ENCODE measurements at places on chromosomes 1 and 21.

DNA sequence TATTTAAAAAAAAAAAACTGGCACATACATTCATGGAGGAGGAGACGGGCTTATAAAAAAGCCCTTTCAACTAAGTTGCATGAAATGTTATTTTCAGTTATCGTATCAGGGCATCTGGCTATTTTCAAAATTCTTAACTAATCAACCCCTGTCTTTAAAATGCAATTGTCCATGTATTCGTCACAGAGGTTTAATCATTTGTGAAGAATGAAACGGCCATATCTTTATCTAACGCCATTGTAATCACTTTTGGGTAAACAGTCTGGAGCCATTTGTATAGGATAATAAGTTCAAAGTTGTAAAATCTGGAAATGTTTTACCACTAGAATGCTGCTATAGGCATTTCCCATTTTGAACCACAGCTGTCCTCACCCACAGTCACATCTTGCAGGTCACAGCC is 30.4 kb downstream of the SLC30A10 start:
- DNase-seq: no peak

DNA sequence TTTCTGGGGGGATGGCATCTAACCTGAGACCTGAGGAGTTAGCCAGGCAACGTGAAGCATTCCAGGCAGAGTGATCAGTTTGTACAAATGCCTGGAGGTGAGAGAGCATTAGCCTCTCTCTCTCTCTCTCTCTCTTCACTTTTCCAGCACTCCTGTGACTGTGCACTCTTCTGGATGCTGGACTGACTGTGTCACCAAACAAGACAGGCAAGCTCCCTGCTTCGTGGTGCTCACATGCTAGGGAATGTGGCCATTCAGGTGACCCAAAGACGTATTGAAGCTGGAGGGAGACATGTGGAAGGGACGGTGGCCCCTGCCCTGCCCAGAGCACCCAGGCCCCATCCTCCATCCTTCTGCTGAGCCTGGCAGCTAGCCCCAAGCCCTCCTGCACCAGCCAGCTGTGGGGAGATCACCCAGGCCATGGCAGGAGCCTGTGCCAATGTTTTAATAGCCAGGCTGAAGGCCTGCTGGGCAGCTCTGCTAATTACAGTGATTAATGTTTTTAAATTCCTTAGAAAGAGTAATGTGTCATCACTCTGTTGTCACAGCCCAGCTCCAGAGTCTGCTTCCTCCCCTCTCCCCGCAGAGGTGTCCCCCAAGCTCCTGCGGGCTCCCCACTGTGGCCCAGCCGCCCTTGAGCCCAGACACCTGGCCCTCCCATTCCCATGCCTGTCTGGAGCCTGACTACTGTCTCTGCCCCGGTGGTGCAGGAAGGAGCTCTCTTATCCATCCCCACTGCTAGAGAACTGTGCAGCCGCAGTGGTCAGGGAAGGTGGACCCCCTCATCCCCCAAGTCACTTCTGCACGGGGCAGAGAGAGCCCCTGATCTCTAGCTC is 48.9 kb downstream of the UBIAD1 start:
- no peak for DNase-seq

DNA sequence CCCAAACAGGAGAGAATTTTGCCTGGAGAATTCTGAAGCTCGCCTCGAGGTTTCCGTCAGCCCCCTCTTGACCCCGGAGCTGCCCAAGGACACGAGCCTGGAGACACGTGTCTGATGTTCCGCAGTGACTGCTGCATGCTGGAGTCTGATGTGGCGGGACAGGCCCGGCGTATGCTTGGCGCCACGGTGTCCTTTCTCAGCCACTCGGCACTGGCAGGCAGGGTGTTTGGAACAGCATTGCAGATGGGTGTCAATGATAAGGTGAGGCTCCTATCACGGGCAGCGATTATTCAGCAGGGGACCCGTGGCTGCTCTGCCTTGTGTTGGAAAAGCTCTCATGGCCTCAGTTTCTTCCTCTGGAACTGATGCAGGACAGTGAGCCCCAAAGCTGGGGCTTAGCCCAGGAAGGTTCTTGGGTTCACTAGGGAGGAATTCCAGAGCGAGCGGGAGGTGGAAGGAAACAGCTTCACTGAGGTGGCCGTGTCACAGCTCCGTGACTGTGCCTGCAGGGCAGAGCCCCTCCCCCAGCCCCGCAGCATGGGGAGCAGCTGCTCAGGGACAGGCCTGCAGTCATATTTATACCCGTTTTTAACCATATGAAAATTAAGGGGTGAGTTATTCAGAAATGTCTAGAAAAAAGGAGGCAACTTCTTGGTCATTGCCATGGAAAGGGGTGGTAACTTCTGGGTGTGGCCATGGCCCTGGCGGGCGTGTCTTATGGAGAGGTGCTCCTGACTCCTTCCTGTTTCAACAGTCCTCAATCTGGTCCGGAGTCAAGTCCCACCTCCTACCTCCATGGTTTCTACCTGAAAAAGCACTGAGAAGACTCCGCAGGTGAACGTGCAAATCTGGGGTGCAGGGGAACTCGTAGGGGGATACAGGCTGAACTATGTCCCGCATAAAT is 123.4 kb downstream of the SIK1 start:
- DNase-seq: no peak

- no peak for DNase-seq
Observed at GRCh38 chr1:94514095-94514727, 27.3 kb downstream of the F3 start.

DNA sequence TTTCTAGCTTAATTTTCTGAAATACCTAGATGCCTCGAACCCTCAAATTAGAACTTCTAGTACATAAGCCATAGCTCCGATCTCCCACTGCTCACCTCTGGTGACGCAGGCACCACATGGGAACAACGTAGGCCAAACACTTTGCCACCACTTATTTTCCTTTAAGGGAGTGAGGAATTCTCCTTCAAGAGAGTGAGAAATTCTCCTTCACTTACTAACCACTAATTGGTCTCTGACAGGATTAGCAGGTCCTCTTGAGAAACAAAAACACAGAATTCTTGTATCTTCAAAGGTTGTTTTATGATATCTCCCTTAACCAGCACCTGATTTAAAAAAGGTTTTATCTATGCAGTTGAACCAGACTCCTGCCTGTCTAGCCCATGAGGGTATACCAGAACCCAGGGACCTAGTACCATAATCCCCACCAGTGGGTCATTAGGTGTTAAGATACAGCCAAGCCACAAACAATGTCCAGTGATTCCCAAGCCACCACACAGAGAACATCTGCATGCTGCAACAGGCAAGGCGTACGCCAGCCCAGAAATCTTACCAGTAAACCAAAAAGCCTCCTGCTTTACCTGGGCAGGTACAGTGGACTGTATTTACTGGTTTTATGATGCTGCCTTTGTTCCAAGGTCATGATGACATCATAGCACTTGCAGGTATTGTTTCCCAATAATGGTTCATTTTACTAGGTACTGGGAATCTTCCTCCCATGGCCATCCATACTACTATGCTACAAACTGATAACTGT is 20.3 kb upstream of the CXADR start:
- DNase-seq: no peak

- no peak for DNase-seq
Observed at GRCh38 chr1:17966341-17966740, 141.3 kb upstream of the IGSF21 start.

DNA sequence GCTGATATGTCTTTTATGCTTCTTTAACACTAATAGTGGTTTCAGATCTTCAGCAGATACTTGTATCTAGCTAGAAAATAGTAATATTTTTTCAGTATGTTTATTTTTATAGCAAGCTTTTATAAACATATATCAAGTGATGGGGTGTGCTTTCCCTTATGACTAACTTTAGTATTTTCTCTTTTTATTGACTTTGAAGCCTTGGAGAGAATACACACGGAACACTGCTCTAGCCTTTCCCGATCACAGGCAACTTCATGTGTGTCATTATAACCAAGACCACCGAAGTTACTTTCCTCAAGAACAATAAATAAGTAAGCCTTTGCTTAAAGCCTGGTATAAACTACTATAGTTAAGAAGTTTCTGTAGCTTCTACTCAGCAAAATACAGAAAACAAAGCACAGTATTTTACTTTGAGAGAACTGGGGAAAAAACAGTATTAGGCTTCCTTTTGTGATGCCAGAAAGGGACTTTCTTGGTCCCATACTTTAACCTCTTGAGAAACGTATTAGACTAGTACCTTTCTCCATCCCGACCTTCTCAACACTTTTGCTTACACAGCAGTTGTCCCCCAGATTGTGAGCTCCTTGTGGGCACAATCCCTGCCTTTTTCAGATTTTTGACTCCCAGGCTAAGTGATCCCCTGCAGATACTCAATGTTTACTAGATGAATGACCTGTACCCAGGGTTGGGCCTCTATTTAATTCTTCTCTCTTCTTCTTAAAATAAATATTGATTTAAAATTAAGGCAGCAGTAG is 3.3 kb downstream of the ADSS2 start:
- no peak for DNase-seq

GRCh38 chr21:46416551-46416950 is 42.1 kb upstream of the DIP2A start:
- no peak for DNase-seq

- DNase-seq: no peak
Observed at GRCh38 chr1:22075718-22076117, 23.2 kb downstream of the CDC42 start.

DNA sequence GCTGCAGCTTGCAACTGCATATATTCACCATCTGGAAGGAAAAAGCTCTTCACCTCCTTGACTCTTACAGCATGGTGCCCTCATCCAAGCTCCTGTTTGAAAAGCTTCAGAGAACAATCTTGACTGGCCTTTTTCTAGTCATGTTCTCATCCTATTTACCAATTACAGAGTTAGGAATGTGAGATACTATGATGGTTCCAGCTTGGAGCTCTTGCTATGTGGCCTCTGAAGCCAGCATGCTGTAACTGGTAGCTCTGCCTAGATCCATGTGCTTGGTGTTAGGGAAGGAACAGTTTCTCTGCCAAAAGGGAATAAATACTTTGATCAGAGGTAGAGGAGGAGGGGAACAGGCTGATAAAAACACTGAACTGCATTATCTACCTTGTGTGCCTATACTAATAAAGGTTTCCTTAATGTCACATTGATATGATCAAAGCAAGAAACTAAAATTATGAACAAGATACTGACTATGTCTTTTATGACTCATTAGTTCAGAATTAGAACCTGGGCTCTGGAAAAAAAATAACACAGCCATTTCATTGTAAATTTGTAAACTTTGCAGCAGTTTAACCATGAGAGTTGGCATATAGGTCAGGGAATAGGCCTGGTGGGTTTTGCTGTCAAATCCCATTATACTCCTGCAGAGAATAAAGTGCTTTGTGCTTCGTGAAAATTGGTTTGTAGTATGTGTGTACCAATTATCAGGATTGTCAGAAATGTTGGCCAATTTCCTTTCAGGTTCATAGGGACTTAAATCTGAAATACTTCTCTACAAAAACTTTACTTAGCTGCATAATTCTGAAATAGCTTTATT is 92.7 kb downstream of the LEPR start:
- no peak for DNase-seq

GRCh38 chr1:5644281-5645134 is 347.7 kb downstream of the NPHP4 start:
- DNase-seq: no peak

DNA sequence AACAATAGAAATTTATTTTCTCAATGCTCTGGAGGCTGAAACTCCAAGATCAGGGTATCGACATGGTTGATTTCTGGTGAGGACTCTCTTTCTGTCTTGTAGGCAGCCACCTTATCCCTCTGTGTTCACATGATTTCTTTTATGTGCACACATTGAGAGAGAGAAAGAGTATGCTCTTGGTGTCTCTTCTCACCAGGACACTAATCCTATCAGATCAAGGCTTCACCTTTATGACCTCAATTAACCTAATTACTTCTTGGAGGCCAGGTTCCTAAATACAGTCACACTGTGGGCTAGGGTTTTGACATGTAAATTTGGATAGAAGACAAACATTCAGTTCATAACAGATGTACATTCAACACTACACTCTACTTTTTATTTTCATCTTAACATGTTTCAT is 1094.2 kb upstream of the ADGRL2 start:
- DNase-seq: no peak

GRCh38 chr1:41610361-41610760 is 125.9 kb upstream of the EDN2 start:
- DNase-seq: no peak
